ENCODE measurements at places on chromosomes 1 and 21. TPM values are rescaled to one million over a fixed set of nuclear protein-coding genes. Genes with fewer than 3 reads are reported as not detected.
A peak's percentile ranks its signal among the peaks of the same experiment; 100 is the strongest.

DNA sequence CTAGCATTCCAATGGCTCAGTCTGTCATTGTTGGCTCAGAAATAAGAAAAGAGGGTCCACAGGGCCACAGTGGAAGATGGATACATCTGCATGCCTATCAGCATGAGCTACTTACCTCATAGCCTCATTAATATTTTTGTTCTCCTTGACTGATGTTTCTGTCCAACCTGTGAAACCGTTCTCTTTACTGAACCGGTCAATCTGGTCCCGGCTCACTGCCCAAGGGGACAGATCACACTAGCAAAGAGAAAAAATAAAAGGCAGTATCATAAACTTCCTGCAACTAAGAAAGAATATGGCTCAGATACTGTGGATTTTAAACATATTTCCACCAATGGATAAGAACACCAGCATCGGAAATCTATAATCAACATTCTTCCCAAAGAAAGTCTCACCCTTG is 4.7 kb downstream of the RAB29 start:
- DNase-seq, result no peak
- H3K4me1 ChIP-seq, result peaks cover 44% of the 10 kb centered on the region
- H3K27ac ChIP-seq, result no peak overlapping the region
- H3K4me3 ChIP-seq, result no peak overlapping the region
- H3K27me3 ChIP-seq, result no peaks in the 10 kb centered on the region

- DNase-seq, result no peak
- H3K4me3 ChIP-seq, result no peak overlapping the region
- no peaks in the 10 kb centered on the region for H3K4me1 ChIP-seq
- H3K27ac ChIP-seq, result no peak overlapping the region
These were observed 52.3 kb upstream of the COG2 start for GRCh38 chr1:230589951-230590350.

GBP5 gene
- 231 TPM for total RNA-seq

VASH2 gene
- 0.08 TPM for total RNA-seq

DNA sequence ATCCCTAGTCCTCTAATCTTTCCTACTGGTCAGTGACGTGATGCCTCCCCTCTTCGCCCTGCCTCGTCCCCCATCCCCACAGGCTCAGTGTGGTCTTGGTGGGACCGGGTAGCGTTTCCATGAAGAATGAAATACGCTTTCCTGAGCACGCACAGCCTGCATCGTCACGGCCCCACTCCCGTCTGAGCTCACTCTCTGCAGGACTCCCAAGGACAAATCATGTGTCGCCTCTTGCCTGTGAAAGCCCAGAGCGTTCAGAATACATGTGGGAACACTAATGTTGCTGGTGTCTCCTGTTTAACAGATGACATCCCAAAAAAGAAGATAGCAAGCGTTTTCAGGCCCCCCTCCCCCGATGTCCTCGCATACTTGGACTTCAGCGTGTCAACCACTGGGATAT is 49.2 kb downstream of the S100B start:
- H3K4me1 ChIP-seq, result peaks cover 49% of the 10 kb centered on the region
- H3K36me3 ChIP-seq, result peaks cover 26% of the 10 kb centered on the region
- no peak overlapping the region for H3K4me3 ChIP-seq
- no peak for DNase-seq

- H3K27ac ChIP-seq, result no peak overlapping the region
- no peaks in the 10 kb centered on the region for H3K4me1 ChIP-seq
- no peak for DNase-seq
- no peaks in the 10 kb centered on the region for H3K27me3 ChIP-seq
- H3K4me3 ChIP-seq, result no peak overlapping the region
These were observed 41.2 kb downstream of the ENAH start for GRCh38 chr1:225611537-225612223.

SSU72 gene
- total RNA-seq, result 118 TPM

- H3K36me3 ChIP-seq, result no peaks in the 10 kb centered on the region
- H3K27me3 ChIP-seq, result peaks cover 24% of the 10 kb centered on the region
- DNase-seq, result no peak
- H3K4me3 ChIP-seq, result no peak overlapping the region
- H3K4me1 ChIP-seq, result peaks cover 26% of the 10 kb centered on the region
These were observed 6.5 kb downstream of the LGR6 start for GRCh38 chr1:202200112-202200548.

GRCh38 chr1:205475855-205476254 is 20.0 kb upstream of the BLACAT1 start:
- no peak overlapping the region for H3K27ac ChIP-seq
- peaks cover 24% of the 10 kb centered on the region for H3K27me3 ChIP-seq
- no peak overlapping the region for H3K4me3 ChIP-seq
- H3K36me3 ChIP-seq, result peaks cover 7% of the 10 kb centered on the region
- peaks cover 14% of the 10 kb centered on the region for H3K4me1 ChIP-seq
- DNase-seq, result no peak

MIXL1 gene
- total RNA-seq, result not detected

CHD1L gene
- total RNA-seq, result 58.3 TPM

CD1C gene
- not detected for total RNA-seq

DNA sequence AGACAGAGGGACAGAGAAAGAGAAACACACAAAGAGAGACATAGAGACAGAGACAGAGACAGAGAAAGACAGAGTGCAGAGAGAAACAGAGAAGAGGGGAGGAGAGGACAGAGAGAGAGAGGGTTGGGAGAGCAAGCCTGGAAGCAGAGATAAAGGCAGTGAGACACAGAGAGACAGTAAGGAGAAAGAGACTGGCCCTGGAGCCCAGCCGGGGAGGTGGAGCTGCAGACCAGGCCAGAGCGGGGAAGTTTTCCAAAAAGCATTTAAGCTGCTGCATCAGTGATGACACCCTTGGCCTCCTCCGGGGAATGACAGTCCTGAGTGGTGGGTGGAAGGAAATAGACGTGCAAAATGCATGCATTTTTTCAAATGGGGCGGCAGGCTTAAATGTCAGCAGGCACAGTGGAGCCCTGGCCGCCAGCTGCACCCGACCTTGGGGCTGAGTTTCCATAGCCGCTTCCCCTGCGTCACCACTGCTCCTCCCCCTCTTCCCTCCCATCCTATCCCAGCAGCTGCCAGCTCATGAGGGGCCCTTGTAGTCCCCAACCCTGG is 95.4 kb upstream of the KLHDC7A start:
- DNase-seq, result no peak
- peaks cover 18% of the 10 kb centered on the region for H3K27me3 ChIP-seq
- peaks cover 2% of the 10 kb centered on the region for H3K4me1 ChIP-seq
- H3K27ac ChIP-seq, result no peak overlapping the region

- H3K4me3 ChIP-seq, result no peak overlapping the region
- DNase-seq, result no peak
- H3K4me1 ChIP-seq, result peaks cover 29% of the 10 kb centered on the region
- H3K27ac ChIP-seq, result no peak overlapping the region
These were observed 37.9 kb upstream of the TENT5C start for GRCh38 chr1:117567976-117568375.

- no peaks in the 10 kb centered on the region for H3K36me3 ChIP-seq
- H3K27me3 ChIP-seq, result no peaks in the 10 kb centered on the region
- H3K4me1 ChIP-seq, result no peaks in the 10 kb centered on the region
These were observed 11.5 kb upstream of the KCNT2 start for GRCh38 chr1:196619721-196620120.

DNA sequence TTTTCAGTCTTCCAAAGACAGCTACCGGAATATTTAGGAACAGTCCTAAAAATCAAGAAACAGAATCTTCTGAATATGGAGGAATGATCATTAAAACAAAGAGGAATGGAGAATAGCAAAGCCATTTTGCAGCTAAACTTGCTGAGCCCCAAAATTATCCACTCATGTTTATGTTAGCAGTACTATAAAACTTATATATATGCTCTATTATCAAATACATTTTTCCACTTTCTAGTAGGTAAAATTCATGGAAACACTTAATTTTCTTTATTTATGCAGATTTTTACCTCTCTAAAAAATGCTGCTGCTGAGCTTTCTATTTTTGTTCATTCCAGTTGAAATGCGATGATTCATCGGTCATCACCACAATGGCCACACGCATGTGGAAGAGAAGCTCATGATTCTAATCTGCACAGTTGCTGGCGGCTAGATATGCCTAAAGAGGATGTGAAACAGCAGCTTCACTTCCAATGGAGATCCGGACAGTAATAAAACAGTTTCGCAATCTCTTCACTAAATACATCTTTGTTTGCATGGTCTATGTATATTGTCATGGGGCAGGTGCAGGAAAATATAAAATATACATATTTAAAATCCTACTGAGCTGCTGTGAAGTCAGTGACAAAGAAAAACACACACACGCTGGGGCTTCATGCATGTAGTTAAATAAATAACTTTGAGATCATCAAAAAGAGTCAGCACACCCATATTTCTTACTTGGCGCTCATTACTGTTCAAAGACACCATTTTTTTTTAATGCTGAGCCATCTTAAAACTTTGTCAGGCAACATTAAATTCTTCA is 292.2 kb downstream of the SMYD3 start:
- H3K36me3 ChIP-seq, result peaks cover 4% of the 10 kb centered on the region
- no peaks in the 10 kb centered on the region for H3K27me3 ChIP-seq
- DNase-seq, result no peak
- no peaks in the 10 kb centered on the region for H3K4me1 ChIP-seq
- H3K27ac ChIP-seq, result no peak overlapping the region

CACNA1S gene
- not detected for total RNA-seq

ARHGEF10L gene
- 0.39 TPM for total RNA-seq

C1orf141 gene
- not detected for total RNA-seq

- H3K4me1 ChIP-seq, result no peaks in the 10 kb centered on the region
- no peak overlapping the region for H3K27ac ChIP-seq
- no peaks in the 10 kb centered on the region for H3K36me3 ChIP-seq
- DNase-seq, result no peak
- H3K27me3 ChIP-seq, result no peaks in the 10 kb centered on the region
These were observed 134.4 kb upstream of the PRDX6 start for GRCh38 chr1:173342736-173343135.

LCE3B gene
- not detected for total RNA-seq

DNA sequence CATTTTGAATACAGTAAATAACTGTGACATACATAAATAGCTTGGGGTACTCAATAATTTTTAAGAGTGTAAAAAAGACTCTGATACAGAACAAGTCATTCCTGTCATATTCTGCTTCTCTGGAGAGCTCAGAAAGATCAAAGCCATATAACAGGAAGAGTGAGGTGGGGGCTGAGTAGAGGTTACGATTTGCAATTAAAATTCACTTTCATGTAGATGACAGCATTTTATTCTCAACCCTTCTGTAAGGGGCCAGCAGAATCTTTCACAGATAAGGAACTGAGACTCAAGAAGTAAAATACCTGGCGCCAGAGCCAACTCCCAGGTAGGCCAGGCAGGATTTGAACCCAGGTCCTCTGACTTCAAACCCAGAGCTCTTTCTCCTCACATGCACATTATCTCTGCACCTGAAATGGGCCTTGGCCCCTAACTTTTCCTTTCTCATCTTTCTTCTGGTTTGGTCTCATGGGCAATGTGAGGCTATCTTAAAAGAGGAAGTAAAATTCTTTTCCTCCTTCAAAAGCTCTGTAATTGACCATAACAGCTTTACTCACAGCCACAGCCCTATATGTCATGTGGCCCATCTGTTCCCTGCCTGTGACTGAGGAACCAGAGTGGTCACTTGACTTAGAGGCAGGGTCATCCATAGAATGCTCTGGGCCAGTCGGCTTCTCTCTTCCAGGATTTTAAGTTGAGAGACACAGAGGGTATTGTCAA is 80.9 kb upstream of the SYT6 start:
- no peaks in the 10 kb centered on the region for H3K36me3 ChIP-seq
- no peak for DNase-seq
- peaks cover 3% of the 10 kb centered on the region for H3K4me1 ChIP-seq

GRCh38 chr21:31937303-31937702 is 64.5 kb downstream of the HUNK start:
- no peak overlapping the region for H3K4me3 ChIP-seq
- H3K27me3 ChIP-seq, result peaks cover 9% of the 10 kb centered on the region
- peaks cover 2% of the 10 kb centered on the region for H3K4me1 ChIP-seq
- no peaks in the 10 kb centered on the region for H3K36me3 ChIP-seq
- DNase-seq, result no peak

DNA sequence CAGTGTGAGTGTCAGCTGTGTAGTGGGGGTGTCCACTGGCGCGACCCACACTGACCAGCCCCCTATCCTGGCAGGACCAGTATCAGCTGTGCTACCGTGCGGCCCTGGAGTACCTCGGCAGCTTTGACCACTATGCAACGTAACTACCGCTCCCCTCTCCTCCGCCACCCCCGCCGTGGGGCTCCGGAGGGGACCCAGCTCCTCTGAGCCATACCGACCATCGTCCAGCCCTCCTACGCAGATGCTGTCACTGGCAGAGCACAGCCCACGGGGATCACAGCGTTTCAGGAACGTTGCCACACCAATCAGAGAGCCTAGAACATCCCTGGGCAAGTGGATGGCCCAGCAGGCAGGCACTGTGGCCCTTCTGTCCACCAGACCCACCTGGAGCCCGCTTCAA is 28.1 kb upstream of the KDM4A start:
- H3K27me3 ChIP-seq, result no peaks in the 10 kb centered on the region
- no peak overlapping the region for H3K4me3 ChIP-seq
- no peaks in the 10 kb centered on the region for H3K36me3 ChIP-seq
- no peaks in the 10 kb centered on the region for H3K4me1 ChIP-seq
- DNase-seq, result no peak

PTGER3 gene
- total RNA-seq, result 0.71 TPM

DNA sequence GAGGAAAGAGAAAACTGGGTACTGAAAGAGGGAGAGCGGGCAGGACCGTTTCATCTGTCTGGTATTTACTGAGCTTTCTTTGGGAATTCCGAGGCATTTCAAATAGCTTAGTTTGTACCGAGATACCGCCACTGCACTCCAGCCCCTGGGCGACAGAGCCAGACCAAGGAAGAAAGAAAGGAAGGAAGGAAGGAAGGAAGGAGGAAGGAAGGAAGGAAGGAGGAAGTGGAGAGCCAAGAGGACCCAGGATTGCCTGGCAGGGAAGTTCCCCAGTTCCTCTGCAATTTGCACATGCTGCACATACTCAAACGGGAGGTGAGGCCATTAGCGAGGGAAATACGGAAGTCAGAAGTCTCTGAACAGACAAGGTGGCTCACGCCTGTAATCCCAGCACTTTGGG is 961 bp upstream of the FUCA1 start:
- H3K4me1 ChIP-seq, result peaks cover 25% of the 10 kb centered on the region
- H3K4me3 ChIP-seq, result peak overlapping the region; percentile 85
- peaks cover 10% of the 10 kb centered on the region for H3K27me3 ChIP-seq
- DNase-seq, result no peak
- peaks cover 5% of the 10 kb centered on the region for H3K36me3 ChIP-seq

DNA sequence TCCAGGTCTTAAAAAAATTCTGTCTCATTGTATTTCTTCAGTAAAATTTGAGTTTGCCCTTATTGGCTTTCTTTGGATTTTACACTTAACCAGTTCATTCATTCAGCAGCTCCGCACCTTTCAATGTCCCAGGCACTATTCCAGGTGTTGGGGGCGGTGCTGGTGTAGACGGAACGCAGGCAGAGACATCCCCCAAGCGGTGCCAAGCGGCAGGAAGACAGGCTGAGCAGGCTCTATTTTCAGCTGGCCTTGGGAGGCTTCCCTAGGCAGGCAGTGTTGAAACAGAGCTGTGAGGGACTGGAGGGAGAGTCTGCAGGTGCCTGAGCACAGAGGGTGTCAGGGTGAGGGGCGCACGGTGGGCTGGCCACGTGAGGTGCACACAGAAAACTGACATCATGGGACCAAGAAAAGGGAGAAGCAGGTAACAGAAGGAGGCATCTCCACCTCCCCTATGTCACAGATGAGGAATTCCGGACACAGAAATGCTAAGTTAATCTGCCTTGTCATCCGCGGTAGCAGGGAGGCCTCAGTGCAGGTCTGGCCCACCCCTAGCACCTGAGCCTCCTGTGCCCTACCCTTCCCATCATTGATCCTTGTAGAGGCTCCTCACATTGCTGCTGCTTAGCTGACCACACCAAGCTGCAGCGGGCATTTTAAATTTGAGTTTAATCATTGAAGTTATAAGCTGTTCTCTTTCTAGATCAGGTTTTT is 40.8 kb downstream of the SLC37A1 start:
- no peak overlapping the region for H3K27ac ChIP-seq
- no peaks in the 10 kb centered on the region for H3K4me1 ChIP-seq

GRCh38 chr1:20087668-20088067 is 17.7 kb downstream of the PLA2G5 start:
- H3K4me1 ChIP-seq, result no peaks in the 10 kb centered on the region
- H3K27me3 ChIP-seq, result peaks cover 16% of the 10 kb centered on the region
- H3K36me3 ChIP-seq, result no peaks in the 10 kb centered on the region
- DNase-seq, result no peak
- H3K4me3 ChIP-seq, result no peak overlapping the region

All from activated naive CD8-positive, alpha-beta T cell treated with anti-CD3 and anti-CD28 coated beads, Interleukin-2, amount 10 ng/mL, durations not matched to agents 7 days and 5 days (primary cell).